Pons (tissue), 1 donor: ENCODE measurements at places on chromosomes 12 and 14.

DNA sequence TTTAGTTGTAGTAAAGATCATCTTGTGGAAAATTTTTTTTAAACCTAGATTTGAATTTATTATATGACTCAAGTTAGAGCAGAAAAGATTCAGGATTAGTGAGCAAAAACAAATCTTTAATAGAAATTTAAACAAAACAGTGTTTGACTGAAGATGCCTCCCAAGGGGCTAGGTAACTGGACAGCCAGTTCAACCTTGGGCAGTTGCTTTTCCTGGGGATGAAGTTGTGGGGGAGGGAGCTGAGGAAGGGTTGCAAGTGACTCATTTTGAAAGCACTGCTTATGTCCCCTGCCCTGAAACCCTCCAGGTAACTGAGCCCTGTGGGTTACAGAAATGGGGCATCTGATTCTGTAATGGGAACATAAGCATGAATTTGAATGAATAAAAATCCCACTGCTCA, 13.1 kb downstream of the CFAP54 start:
- no peak for DNase-seq

- DNase-seq: no peak
These were observed 62.0 kb upstream of the BCL11B start for GRCh38 chr14:99333841-99334635.

DNA sequence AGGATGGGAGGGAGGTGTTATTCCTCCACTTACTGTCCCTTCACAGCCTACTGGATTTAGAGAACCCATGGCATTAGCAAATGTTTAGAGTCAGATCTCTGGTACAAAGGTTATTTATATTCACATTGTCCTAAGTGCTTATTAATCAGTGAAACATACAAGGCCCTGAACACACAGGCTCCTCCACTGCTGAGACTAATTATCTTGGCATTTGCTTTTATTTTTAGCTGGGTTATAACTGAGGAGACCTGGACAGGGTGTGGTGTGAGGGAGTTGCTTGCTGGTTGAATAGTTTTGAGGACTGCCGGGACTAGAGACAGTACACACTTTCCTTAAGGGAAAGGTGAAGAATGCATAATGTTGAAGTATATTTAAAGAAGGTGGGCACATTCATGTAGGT, 77.5 kb downstream of the FIGNL2 start:
- DNase-seq: no peak

GRCh38 chr14:32201193-32201815, 541 bp upstream of the RNU6-7 start:
- peak; percentile 74 for DNase-seq

GRCh38 chr14:99691111-99691885, 7.2 kb downstream of the CYP46A1 start:
- DNase-seq: no peak

- no peak for DNase-seq
These were observed 39.3 kb upstream of the GSG1 start for GRCh38 chr12:13142747-13143146.

DNA sequence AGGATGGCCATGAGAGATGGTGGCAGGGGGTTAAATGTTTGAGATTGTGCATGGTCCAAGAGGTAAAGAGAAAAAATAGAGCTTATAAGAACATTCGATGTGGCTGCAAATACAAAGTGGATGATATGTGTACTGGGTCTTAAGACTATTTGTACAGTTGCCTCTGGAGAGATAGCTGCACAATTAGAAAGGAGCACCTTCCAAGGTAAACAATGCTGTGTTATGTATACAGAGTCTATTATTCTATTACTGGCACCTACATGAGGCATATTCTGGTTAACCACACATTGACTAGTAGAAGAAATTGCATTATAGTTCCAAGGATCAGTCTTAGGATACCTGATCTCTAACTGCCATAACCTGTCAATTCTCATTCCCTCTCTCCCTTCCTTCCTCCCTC, 238.0 kb upstream of the FOXN3 start:
- DNase-seq: no peak

GRCh38 chr14:61860294-61860918, 98.2 kb downstream of the SNAPC1 start:
- peak; percentile 11 for DNase-seq

GRCh38 chr12:46410495-46410894, 37.9 kb upstream of the SLC38A2 start:
- DNase-seq: no peak

DNA sequence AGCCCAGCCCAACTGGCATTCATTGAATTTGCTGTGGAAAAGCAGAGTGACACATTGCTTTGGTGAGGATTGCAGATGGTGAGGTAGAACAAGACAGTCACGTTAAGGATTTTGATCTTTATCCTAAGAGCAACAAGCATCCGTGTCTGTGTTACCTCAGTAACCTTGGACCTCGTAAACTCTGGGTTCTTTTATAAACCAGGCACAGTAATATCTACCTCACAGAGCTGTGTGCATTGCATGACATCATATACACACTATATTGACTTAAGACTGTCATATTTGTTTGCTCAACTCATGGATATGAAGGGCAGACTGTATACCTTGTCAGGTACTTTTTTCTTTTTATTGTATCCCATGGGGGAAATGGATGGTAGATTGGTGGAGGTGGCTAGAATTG, 156.2 kb downstream of the ETV6 start:
- no peak for DNase-seq

DNA sequence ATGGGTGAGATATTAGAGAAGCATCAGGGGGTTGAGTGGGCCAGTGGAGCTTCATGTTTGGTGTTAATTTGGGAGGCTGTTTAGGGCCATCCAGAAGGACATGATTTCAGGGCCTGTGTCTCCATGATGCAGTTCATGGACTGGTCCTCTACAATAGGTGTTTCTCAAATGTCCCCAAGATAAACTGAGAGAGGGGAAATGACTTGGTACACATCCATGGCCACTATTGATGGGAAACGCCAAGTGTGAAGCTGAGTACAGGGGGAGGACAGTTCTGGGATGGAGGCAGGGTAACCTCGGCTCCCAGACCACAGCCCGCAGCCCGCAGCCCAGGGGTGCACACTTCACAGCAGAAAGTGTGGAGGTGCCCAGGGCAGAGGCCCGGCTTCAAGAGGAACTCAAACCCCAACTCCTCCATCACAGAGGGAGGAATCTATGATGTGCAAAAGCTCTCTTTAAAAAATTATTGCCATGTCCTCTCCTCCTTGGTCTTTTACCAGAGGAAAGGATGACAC, 33.3 kb downstream of the CACNA2D4 start:
- no peak for DNase-seq

DNA sequence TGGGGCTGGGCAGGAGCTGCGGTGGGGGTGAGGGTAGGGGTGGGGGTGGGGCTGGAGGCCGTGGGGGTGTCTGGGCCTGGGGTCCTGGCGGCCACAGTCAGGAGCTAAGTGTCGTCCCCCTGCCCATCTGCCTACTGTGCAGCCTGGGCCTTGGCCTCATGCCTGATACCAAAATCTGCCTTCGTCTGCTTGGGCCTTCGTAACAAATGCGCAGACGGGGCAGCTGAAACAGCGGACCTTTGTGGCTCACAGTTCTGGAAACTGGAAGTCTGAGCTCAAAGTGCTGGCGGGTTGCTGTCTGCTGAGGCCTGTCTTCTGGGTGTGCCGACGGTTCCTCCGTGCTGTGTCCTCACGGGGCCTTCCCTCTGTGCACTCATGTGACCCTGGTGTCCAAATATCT, 61.7 kb downstream of the KIF26A start:
- DNase-seq: no peak

DNA sequence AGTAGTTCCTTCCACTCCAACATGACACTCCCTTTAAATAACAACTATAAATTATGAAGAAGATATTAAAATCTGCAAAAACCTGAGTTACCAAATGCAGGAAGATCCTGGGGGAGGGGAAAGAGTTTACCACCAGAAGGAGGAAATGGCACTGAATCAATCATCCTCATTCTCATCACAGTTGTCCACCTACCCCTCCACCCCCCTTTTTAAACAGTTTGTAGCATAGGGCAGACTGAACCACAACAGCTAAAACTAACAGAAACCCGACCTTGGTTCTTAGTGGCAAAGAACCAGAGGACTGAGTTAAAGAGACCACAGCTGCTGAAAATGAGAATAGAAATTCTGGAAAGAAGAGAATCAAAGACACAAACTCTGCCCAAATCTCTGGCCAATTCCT, 189.5 kb downstream of the MED13L start:
- DNase-seq: no peak

DNA sequence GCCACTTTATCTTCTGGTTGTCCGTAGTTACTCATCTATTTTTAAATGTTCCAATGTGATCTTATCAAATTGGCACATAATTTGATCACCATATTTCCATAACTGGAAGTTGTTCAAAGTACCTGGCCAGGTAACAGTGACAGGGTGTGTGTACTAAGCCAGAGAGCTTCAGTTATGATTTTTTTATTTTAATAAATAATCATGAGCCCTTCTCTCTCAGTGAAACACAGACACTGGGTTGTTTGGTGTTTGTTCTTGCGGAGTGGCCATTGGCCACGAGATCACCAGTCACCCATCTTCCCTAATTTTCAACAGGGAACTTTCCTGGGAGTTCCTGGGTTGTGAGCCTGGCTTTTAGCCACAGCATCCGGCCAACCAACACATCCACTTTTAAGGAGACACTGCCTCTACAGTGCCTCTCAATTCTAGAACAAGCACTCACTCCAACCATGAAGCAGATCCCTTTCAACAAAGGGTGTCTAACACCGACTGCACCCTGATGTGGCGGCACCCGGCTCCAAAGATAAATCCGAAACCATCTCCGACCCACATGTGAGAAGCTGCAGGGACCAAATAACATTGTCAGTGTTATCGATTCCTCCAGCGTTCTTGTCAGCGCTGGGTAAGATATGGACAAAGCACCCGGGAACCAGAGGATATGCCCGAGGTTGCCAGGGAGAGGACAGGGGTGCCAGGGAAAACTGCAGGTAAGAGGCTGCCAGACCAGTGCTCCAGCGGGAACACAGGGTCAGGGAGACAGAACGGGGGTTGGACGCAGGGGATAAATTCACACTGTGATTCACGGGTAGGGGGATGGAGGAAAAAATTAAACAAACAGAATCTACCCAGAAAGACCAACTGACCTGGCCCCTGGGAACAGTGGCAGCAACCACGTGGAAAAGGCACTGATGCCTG, 49.9 kb downstream of the FOXN3 start:
- no peak for DNase-seq

DNA sequence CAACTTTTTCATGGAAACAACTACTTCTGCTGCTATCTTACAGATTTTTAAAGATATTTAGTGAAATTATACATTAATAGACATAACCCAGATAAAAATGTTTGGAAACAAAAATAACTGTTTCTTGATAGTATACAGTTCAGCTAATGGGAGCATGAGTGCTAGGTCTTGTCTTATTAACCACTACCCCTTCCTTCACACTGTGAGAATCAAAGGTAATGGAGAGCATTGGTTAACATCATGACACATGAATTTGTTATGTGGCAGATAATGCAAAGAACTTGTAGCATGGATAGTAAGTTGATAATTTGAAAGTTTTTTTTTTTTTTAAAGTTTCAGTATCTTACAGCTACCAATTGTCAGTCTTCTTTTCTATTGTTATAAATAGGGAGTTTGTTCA, 44.2 kb downstream of the CCDC91 start:
- DNase-seq: no peak

GRCh38 chr12:20588042-20588441, 107.1 kb upstream of the SLCO1C1 start:
- DNase-seq: peak; percentile 96

DNA sequence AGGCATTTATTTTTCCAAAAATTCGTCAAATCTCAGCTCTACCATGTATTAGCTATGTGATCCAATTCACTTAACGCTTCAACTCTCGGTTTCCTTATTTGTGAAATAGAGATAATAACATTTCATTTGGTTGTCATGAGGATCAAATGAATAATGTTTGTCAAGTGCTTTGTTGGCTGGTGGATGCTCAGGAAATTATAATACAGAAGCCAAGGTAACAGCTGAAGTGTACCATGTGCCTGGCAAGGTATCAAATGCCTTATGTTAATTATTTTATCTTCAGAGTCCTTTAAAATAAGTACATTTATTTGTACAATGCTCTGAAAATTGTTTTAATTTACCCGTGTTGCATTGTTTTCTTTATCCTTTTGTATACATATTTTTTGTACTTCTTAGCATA, 6.1 kb upstream of the PRKCH start:
- DNase-seq: no peak

DNA sequence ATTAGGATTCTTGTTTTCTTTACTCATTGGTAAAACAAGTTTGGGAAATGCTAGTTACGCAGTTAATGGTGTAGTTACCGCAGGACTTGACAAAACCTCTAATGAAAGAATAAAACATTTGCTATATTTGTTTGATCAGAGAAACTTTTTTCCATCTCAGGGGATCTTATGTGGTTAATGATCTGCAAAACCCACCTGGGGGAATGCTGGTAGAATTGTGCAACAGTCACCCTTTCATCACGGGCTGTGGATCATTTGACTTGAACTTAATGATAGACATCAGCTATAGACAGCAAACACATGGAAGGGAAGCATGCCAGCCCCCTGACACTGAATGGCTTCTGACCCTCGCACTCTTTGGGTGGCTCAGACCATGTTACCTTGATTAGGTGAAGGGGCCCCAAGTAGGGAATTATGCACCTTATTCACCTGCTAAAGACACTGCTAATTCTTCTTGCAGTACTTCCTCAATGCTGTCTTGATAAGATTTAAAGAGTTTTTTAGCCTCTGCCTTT, 84.2 kb downstream of the PDE3A start:
- DNase-seq: no peak

DNA sequence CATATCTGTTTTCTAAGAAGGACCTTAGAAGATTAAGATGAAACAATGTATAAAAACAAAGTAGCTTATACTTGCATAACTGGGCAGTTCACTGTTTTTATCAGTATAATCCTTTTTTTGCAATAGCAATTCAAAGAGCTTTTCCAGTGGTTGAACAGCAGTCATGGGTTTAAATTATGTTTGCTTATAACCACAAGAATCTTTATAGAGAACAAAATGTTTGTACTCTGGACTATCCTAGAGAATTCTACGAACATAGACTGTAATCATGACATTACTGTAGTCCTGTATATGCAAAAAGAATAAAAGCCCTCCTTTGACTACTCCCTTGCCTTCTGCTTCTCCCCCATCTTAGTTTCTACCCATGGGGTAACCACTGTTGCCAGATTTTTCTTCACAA, 5.7 kb downstream of the FAM177A1 start:
- no peak for DNase-seq

- DNase-seq: no peak
These were observed 192.7 kb downstream of the PTPRO start for GRCh38 chr12:15515010-15515409.

- DNase-seq: no peak
These were observed 594 bp downstream of the TAMALIN start for GRCh38 chr12:52007158-52007921.

DNA sequence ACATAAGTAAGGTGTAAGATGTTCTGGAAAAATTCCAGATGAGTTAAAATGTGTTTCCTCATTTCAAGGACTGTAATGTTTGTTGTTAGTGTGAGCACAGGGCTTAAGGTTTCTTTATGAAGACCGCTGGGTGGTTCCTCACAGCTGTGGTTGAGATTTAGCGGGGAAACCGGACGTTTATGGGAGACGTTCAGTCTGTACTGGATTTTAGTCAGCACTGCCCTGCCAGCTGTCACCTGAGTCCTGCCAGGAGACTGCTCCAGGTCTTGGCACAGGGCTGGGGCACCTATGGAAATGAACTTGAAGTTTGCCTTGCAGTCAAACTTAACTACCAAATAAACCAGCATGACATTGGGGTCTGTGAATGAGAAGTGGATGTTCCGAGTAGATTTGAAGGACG, 555.2 kb downstream of the DIO2 start:
- no peak for DNase-seq
